ENCODE measurements at places on chromosomes 12 and 14.

GRCh38 chr12:103707446-103707845, 120.4 kb downstream of the STAB2 start:
- DNase-seq = no peak

GRCh38 chr14:58078471-58078870, 73.5 kb downstream of the ARMH4 start:
- DNase-seq = no peak

DNA sequence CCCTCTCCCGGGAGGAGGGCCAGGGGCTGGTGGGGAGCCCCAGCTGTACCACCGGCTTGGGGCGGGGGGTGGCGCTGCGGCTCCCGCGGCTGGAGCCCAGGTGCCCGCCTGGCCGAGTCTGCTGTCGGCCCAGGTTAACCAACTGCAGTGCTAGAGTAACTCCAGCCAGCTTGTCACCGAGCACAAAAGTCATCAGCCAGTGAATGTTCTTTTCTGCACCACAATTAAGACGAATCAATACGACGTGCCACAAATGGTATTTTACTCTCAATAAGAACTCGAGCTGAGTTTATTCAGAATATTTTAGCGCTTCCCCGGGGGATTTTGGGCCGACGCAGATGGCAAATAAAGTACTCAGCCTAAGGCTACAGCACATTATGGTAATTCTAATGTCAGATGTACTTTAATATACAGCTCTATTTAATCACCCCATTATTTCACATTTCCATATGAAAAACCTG, 83.2 kb downstream of the BCL11B start:
- no peak for DNase-seq

DNA sequence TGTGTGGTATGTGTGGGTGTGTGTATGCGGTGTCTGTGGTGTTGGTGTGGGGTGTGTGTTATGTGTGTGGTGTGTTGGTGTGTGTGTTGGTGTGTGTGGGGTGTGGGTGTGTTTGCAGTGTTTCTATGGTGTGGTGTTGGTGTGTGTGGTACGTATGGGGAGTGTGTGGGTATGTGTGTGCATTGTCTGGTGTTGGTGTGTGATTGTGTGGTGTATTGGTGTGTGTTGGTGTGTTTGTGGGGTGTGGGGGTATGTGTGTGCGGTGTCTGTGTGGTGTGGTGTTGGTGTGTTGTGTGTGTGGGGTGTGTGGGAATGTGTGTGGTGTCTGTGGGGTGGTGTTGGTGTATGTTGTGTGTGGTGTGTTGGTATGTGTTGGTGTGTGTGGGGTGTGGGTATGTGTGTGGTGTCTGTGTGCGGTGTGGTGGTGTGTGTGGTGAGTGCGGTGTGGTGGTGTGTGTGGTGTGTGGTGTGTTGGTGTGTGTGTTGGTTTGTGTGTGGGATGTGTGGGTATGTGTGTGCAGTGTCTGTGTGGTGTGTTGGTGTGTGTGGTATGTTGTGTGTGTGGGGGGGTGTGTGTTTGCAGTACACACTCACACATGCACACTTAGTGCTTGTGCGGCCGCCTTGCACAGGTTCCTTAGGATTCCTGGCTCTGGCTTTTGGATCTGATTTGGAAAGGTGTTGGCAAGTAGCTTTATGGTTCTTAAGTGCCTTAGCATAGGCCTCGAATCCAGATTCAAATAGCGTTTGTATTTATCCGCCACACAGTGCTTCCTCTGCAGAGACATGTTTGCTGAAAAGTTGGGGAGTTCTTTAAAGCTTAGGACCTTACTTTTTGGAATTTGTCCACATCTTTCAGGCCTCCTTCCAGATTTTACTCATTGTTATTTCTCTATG, 16.4 kb downstream of the MLXIP start:
- no peak for DNase-seq

DNA sequence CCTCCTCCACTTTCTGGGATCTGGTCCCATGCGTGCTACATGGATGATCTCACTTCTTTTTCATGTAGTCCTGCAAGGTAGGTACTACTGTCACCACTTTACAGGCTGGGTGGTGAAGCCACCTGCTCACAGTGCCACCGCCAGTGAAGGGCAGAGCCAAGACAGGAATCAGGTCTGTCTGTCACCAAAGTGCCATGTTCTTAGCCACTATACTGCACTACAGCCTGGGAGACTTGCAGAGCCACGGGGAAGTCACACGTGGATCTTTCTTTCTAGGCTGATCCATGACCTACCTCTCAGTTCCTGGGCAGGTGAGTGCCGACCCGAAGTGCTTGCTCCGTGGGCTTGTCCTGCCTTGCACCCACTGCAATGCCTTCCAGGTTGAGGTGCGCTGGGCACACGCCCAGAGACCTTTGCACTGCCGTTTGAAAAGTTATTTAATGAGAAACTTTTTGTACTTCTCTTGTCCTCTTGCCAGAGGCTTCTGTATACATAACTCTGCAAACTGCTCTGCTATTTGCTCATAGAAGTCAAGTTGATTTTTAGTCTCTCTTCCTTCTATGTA, 19.7 kb upstream of the CLMN start:
- no peak for DNase-seq

- no peak for DNase-seq
Observed at GRCh38 chr12:46296822-46297221, 28.0 kb upstream of the SLC38A1 start.

GRCh38 chr12:68538726-68539614, 71.7 kb upstream of the RAP1B start:
- no peak for DNase-seq

GRCh38 chr14:44863271-44863670, 98.5 kb downstream of the KLHL28 start:
- DNase-seq = no peak

GRCh38 chr12:68910128-68910527, 22.8 kb downstream of the CPM start:
- DNase-seq = no peak

- DNase-seq = no peak
Observed at GRCh38 chr14:102849526-102850379, 72.5 kb downstream of the TRAF3 start.

DNA sequence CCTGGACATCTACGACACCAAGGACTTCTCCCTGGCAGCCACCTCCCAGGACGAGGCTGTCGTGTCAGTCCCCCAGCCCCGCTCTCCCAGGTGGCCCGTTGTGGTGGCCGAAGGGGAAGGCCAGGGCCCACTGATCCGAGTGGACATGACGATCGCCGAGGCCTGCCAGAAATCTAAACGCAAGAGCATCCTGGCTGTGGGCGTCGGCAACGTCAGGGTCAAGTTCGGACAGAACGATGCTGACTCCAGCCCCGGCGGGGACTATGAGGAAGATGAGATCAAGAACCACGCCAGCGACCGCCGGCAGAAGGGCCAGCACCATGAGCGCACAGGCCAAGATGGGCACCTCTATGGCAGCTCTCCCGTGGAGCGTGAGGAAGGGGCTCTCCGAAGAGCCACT, 118.6 kb downstream of the SLC15A4 start:
- DNase-seq = no peak

DNA sequence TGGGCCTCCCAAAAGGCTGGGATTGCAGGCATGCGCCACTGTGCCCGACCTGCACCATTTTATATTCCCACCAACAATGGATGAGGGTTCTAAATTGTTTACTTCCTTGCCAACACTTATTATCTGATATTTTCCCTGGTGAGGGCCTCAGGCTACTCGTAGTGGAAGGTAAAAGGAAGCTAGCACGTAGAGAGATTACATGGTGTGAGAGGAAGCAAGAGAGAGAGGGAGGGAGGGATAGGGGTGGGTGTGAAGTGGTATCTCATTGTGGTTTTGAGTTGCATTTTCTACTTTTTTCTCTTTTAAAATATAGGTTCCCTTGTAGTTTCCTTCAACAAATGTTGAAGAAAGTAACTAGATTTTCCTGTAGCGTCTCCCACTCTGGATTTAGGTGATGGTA, 30.9 kb downstream of the MYO1H start:
- no peak for DNase-seq

DNA sequence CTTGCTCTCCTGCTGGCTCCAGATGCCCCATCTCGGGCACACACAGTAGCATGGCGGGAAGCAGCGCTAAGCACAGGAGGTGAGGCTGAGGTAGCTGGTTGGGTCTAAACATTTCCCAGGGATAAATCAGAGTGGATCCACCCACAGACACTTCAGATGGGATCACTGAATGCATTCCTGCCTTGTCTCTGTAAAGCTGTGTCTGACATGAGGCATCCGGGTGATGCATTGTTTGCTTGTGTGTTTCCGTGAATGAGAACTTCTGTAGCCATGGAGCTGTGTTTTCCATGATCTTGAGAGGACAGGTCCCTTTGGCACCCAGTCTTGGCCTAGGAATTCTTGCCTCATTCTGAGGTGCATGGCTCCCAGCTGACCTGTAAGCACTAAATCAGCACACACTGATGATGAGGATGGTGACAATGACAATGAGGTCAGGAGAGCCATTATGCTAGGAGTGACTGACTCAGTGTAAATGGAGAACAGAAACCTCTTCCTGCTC, 6.7 kb upstream of the KRT75 start:
- no peak for DNase-seq

DNA sequence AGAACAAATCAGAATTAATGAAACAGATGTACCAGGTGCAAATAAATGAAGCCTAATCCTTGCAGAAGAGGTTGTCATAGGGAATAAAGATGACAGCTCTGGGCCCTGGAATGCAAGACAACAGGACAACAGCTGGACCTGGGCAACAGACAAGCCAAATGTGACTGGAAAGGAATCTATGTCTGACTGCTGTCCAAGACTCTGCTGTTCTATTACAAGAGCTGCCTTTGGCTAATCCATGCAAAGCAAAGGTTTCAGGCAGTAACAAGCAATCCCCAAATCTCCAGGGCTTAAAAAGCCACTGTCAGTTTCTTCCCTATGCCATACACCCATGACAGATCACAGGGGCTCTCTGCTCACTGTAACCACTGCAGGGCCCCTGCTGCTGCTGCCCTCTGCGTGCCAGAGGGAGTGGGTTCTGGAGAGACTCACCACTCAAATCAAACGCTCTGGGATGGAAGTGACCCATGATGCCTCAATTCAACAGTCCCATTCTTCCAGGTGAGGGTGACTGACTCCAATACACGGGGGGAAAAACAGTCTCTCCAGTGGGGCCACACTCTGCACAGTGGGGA, 218.9 kb upstream of the SFSWAP start:
- no peak for DNase-seq

- peak; percentile 74 for DNase-seq
Observed at GRCh38 chr12:16165506-16165905, 112.0 kb downstream of the SLC15A5 start.

DNA sequence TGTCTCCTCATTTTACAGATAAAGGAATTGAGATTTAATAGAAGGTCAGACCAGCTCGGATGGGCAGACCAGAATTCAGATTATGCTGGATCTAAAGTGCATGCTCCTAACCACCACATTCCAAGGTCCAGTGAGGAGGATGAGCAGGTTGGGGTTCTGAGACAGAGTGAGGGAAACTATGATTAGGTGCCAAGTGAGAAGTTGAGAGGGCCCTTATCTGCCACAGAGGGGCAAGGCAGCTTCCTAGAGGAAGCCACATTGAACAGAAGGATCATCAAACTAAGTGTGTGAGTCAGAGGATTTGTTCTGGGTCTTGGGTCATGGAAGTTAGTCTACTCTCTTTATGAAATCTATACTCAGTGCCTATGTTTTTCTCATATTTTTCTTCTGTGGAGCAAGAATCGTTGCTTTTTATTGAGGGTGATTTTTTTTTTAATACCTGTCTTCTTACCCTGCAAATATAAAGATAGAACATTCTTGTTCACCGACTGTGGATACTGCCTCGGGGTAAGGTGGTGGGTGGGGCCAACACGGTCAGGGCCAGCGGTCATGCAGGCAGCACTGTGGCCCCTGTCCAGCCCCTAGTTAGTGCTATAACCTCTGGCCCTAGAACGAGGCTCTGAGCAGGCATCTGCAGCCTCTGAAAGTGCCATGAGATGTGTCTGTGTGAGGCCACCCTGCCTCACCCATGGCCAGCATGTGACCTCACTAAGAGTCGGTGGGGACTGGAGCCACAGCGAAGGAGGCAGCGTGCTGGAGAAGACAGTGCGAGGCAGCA, 55.6 kb upstream of the PTHLH start:
- DNase-seq = no peak

GRCh38 chr14:69260190-69260860, 367 bp downstream of the GALNT16 start:
- no peak for DNase-seq

- no peak for DNase-seq
Observed at GRCh38 chr12:12560587-12561370, 1.9 kb downstream of the DUSP16 start.

GRCh38 chr12:124227951-124228711, 66.8 kb upstream of the RFLNA start:
- no peak for DNase-seq

DNA sequence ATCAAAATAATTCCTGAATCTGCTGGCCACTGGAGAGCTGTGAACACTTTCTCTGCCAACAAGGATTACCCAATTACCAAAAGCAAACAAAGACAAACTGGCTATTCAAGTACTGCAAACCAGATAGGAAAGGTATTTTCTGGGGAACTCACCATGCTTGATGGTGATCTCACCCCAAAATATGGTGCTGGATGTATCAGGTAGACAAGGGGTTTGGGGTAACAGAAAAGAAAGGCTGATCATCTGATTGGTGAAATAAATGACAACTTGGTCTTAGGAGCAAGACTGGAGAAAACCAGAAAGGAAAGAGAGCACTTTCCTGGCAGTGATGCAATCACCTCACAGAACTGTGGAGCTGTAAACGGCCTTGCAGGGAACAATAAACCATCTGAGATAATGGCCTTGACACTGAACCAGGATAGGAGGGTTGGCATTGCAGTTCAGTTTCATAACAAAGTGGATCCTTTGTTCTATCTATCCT, 31.0 kb upstream of the NPFF start:
- DNase-seq = peak; percentile 20

DNA sequence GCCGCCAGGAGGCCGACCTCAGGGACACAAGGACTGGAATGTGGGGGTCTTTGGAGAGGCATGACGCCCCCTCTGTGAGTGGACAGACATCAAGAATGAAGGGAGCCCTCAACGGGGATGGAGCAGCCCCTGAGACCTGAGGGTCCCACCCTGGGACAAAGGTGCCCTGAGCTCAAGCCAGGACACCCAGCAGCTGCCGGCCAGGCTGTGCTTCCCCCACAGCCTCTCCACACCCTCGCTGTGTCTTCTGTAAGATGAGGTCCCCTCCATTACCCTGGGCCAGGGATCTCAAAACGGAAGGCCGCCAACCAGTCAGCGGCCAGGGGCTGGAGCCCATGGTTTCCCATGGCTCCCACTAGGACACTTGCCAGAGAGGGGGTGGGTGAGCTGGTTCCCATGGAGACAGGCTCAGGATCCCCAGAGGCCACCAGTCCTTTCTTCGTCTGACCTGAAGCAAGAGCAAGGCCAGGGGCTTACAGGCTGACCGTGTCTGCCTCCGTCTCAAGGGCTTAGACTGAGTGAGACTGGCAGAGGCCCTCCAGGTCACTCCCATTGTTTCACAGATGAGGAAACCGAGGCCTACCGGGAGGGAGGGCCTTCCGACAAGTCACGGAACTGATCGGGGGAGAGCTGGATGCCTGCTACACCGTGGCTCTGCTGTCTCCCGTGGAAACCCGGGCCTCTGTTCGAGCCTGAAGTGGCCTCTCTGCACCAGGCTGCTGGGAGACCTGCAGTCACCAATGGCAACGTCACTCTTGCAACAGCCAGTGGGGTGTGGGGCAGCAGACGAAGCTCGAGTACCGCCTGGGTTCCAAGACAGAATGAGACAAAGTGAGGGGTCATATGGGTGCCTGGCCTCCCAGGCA, 91.7 kb upstream of the DIO3 start:
- DNase-seq = no peak

Measured in NCI-H1417 treated with DMSO at 0.1 percent for 48 hours (cell line).